ENCODE measurements at places on chromosomes 2 and 18.

DNA sequence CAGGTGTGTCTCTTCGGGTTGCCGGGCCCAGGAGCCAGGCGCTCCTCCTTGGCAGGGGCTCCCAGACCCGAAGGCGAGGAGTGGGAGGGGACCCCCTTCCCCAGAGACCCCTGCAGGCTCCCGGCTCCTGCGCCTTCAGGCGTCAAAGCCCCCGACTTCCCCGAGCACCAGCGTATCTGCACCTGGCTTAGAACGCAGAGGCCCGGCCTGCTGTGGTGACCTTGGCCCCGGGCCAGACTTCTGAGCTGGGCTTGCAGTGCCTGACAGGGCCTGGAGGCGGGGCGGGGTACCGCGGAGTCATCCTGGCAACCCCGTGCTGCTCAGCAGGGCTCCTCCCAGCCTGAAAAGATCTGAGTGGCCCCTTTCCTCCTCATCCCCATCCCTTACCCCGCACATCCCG is 27.0 kb downstream of the SKA1 start:
- no peak for DNase-seq

DNA sequence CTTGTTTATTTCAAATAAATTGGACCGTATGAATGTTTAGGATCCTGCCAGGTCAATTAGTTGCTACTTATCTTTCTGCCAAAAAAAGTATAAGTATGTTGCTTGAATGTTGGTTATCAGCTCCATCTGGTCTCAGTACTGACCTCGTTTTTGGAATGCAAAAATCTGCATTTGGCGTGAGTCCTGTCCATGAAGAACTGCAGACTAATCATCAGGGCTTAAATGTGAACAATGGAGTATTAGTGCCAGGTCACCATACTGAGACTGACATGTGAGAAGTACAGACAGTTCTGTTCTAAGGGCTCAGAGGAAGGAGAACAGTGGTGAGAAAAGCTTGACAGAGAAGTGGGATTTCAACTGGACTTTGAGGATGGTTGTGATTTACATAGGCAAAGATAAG is 393.1 kb upstream of the SLC14A2 start:
- no peak for DNase-seq

DNA sequence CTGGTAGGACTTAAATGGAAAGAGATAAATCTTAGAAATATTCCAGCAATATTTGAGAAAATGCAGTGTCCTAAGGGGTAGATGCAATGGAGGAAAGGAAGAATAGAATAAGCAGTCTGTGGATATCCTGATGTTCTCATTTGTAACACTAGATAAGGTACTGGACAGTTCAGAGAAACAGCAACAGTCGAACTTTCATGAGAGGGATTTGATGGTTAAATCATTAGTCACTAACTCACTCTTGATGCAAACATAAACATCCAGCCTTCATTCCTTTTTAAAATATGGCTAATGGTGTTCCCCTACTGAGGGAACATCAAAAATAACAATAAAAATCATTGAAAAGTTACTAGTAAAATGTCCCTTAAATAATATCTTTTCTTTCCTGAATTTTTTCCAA is 211.4 kb upstream of the SLC39A10 start:
- no peak for DNase-seq

- no peak for DNase-seq
These were observed 164.1 kb downstream of the GALNT14 start for GRCh38 chr2:30974092-30974491.

DNA sequence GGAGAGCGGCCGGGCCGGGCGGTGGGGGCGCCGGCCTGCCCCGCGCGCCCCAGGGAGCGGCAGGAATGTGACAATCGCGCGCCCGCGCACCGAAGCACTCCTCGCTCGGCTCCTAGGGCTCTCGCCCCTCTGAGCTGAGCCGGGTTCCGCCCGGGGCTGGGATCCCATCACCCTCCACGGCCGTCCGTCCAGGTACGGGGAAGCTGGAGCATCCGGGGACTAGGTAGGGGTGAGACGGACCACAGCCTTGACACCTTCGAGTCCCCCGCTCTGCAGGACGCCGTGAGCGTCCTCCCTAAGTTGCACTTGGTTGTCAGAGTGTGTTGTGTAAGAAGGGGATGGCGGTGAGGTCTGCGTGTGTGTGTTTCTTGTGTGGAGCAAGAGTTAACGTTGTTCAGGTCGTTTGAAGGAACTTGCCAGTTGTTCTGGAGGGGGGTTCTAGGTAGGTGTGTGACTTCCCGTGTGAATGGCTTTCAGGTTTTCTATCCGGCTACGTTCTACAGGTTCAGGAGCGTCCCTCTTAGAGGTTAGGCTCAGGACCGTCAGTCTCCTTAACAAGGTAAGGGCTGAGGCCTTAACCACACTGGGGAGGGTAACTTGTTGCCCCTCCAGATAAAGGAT is 393 bp downstream of the IL1R1 start:
- DNase-seq = peak; percentile 55

DNA sequence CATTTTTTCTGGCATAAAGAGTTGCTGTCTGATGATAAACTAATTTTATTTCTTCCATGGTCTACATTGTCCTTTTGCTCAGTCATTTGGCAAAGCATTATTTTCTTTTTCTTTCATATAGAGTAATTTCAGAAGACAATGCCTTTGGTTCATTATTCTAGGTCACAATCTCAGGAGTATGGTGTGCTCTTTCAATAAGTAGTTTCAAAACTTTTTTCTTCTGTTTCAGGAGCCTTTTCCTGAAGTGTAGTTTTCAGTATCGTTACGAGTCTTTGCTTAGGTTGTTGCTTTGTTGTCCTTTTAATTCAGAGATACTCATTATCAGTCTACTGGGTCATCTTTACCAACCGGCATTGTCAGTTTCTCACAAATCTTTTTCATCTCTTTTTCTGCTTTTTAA is 100.4 kb upstream of the GPC1 start:
- DNase-seq = no peak

GRCh38 chr2:85737481-85737880 is 16.3 kb upstream of the ATOH8 start:
- DNase-seq = no peak

GRCh38 chr2:197614532-197614931 is 60.9 kb downstream of the RFTN2 start:
- DNase-seq = no peak

DNA sequence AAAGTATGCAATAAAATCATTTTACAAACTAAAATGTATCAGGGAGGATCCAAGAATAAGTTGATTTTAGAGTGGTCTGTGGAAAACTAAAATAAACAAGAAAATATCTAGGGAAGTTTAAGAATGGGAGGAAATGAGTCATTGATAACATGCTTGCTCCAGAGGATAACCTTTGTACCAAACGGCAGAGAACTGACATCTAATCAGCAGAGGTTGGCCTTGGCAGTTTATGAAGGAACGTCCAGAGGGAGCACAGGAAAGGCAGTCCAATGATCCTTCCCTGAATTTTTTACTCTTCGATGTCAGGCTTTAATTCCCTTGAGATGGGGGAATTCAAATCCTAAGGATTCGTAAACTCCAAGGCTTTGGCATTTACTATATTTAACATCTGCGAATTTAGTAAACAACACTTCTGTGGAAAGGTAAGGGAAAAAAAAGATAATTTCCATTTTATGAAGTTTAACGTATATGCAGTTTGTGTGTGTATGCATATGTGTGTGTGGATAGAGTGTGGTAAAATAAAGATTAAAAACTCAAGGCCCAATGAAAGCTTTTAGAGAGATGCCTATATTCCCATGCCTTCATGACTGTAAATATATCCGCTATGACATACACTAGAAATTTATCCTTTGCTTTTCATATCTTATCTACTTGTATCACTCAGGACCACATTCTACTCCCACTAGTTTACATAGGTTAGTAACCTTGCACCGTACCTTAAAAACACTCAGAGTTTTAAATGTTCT is 8.7 kb upstream of the INPP1 start:
- no peak for DNase-seq

DNA sequence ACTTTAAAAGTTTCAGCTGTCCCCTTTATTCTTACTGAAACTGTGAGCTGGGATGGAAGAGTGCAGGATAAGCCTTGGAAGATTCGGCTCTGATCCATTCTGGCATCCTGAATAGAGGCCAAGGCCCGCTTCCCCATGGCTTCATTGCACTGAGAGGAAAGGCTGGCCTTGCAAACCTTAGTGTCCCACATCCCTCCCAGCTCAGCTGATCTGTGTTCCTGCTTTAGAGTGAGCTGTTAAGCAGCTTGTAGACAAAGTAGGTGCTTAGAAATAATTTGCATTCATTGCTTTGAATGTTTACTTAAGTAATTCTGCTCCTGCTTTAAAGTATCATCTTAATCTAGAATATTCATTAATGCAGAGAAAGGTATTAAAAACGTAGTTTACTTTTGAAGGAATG is 169.6 kb upstream of the BOD1L2 start:
- no peak for DNase-seq

DNA sequence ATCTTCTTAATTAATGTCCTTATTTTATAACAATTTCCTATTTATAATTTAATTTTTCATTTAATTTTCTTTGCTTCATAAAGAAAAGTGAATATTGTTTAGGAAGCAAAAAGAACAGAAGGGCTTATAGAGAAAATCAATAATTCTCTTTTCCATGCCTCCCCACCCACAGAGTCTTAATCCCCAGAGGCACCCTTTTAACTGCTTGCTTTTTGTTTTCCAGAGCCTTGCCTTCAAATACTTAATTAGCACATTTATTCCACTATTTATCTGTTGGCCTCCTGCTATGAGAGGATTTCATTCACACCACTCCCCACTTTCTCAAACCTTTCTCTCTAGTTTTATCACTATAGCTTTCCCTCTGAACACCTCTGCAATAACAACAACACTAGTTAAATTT is 373.6 kb downstream of the MBD2 start:
- DNase-seq = no peak

GRCh38 chr2:100982431-100982861 is 19.6 kb upstream of the RPL31 start:
- DNase-seq = no peak

DNA sequence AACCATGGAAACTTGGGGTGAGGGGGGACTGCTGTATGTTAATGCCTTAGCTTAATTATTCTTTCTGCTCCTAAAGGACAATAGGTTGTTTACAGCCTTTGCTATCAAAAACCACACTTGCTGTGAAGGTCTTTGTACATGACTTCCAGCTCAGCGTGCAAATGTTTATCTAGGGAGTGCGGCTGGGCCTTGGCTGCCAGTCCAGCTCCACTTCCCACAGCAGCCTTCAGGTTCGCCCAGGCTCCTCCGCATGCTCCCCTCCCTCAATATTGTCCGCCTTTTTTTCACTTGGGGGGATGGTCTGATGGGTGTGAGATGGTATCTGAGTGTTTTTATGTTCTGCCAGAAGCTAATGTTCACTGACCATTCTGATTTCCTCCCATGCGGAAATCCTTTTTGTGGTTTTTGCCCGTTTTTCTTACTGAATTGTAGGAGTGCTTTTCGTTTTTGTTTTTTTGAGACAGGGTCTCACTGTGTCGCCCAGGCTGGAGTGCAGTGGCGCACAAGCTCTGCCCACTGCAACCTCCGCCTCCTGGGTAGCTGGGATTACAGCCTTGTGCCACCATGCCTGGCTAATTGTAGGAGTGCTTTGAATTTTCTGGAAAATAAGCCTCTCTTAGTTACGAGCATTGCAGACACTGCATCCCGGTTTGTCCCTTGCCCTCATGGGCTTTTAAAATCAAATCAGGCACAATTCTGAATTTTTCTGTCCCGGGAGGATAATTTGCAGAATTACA is 28.8 kb downstream of the SH3BP4 start:
- DNase-seq = no peak

DNA sequence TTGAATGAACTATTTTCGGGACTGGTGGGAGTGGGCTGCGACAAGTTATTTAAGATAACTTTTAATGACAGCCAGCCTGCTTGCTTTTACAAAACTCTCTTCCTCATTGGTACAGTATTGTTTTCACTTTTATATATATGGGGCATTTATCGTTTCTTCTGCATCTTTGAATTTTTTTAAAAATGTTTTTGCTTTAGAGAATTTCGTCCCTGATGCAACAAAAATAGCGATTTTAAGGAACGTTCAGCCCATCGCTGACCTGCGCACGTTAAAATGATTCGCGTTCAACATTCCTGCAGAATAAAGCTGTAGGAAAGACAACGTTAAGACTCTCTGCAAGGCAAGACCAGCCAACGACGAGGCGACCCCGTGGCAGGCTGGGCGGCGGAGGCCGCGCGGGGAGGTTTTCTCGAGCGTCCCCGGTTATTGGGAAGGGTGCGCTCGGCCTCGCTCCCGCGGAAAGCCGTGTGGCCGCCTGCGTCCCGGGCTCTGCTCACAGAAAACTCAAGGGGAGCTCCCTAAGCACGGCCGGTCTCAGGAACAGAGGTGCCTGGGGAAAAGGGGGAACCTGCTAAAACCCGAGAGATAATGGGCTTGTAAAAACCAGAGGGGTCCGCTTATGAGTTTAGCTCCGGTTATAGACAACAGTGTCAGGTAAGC is 3.0 kb downstream of the PAX8 start:
- no peak for DNase-seq

DNA sequence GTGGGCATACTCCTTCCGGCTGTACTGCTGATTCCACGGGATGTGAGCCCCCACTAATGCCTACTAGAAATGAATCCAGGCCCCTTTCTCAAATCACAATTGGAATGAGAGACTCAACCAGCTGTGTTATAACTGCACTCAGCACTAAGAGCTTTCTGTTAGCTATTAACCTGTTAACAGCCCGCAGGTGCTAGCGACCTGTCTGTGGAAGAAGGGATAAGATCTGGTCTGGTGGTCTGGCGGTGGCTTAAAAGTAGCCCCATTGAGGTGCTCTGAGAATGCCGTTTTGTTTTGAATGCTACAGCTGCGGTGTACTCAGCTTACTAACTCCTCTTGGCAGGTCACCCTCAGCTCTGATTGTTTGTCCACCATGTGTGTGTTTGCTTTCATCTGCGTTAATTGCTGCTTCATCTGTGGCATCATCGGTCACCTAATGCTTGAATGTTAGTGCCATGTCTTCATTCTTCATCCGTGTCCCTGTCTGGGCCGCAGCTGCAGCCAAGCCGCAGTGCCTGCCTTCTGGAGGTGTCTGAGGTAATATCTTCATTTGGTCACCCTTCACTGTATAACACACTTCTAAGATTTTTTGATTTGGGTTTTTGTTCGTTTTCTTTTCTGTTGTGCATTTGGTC is 16.3 kb downstream of the RAB12 start:
- no peak for DNase-seq

GRCh38 chr18:22705328-22705727 is 227.8 kb upstream of the RBBP8 start:
- no peak for DNase-seq

- DNase-seq = no peak
These were observed 102.4 kb downstream of the VAPA start for GRCh38 chr18:10015941-10016819.

- no peak for DNase-seq
These were observed 1682.3 kb upstream of the PIK3C3 start for GRCh38 chr18:40272630-40273231.

- no peak for DNase-seq
These were observed 97.8 kb downstream of the MYT1L start for GRCh38 chr2:2233171-2233826.

Measured in HL-60 (cell line).